T-helper 9 cell (primary cell): ENCODE measurements at places on chromosomes 5 and 9.

- DNase-seq = no peak
These were observed 1.5 kb upstream of the MARCHF3 start for GRCh38 chr5:127031863-127032232.

GRCh38 chr5:135546912-135547311 is 11.1 kb upstream of the NEUROG1 start:
- no peak for DNase-seq

- DNase-seq = no peak
These were observed 4.1 kb downstream of the DNAJB5 start for GRCh38 chr9:34993502-34994259.

- no peak for DNase-seq
These were observed 26.6 kb upstream of the LRRTM2 start for GRCh38 chr5:138901716-138902115.

DNA sequence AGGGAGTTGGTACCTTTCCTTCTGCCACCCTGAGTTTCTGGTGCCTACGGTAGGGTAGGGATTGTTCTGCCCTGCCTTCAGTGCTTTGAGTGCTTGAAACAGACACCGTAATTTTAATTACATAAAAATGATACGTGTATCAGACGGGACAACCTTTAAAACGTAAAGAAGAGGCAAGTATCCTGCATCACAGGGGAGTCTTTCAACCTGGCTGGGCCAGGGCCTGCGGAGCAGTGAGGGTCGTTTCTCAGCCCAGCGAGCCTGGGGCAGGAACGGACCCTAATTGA is 483 bp upstream of the DAB2IP start:
- DNase-seq = no peak

DNA sequence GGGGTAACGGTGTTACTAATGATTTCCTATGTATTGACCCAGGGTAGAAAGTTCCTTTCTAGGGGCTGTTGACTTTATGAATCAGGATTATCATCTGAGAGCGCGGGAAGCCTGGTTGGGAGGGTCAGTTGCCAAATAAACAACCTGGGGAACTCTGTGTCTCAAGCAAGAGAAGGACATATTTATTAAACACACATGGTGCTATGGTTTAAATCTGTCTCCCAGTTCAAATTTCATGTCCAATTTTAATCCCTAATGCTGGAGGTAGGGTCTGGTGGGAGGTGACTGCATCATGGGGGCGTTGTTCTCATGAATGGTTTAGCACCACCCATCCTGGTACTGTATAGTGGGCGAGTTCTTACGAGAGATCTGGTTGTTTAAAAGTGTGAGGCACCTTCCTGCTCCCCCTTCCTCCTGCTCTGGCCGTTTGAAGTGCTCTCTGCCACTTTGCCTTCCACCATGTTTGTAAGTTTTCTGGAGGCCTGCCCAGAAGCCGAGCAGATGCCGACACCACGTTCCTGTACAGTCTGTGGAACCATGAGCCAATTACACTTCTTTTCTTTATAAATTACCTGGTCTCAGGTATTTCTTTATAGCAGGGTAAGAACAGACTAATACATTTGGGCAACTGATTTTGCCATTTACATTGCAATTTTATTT is 19.7 kb upstream of the GAS1 start:
- DNase-seq = no peak

DNA sequence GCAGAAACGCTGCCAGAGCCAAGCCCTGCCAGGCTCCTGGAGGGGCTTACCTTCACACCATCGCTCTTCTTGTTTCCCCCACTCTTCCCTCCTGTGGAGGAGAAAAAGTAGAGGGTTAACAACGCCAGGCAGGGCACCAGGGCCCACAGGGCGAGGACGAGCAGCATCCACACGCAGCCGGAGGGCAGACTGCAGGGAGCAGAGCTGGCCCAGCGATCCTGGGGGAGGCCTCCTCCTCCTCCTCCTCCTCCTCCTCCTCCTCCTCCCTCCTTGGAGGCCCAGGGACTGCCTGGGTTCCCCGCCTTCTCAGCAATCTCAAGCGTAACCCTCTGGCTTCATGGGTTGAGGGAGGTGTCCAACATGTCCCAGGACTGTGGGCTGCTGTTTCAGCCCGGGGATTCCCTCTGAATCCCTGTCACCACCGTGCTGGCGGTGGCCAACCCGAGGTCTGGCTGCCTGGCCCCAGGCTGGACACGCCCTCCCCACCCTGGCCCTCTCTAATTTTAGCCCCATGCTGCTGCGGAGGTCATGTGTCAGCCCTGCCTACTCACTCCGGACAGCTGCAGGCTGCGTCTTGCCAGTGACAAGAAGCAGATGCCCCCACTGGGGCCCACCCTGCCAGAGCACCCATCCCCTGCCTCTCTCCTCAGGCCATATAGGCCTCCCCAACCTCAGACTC is 44.3 kb downstream of the CAMK2A start:
- no peak for DNase-seq

GRCh38 chr9:10251490-10251889 is 361.3 kb downstream of the PTPRD start:
- no peak for DNase-seq

GRCh38 chr9:109797006-109797405 is 17.0 kb downstream of the PALM2AKAP2 start:
- DNase-seq = no peak
